ENCODE measurements at places on chromosomes 5 and 9. TPM values are rescaled to one million over a fixed set of nuclear protein-coding genes. Genes with fewer than 3 reads are reported as not detected.

Gene SLC6A18
- total RNA-seq, result not detected

Gene FAM169A
- 61.1 TPM for total RNA-seq

Gene MCTP1
- 3.6 TPM for total RNA-seq

Gene RASGRF2
- total RNA-seq, result 17.6 TPM

Gene LHX6
- total RNA-seq, result 1.5 TPM

Gene ZFP2
- total RNA-seq, result 2.0 TPM

Gene ADAMTSL2
- total RNA-seq, result 0.64 TPM

Gene MAMDC2
- 6.0 TPM for total RNA-seq

Gene PHAX
- 45.6 TPM for total RNA-seq

GRCh38 chr9:137160054-137160425 lies 9.8 kb downstream of the LRRC26 start:
- DNase-seq, result no peak

DNA sequence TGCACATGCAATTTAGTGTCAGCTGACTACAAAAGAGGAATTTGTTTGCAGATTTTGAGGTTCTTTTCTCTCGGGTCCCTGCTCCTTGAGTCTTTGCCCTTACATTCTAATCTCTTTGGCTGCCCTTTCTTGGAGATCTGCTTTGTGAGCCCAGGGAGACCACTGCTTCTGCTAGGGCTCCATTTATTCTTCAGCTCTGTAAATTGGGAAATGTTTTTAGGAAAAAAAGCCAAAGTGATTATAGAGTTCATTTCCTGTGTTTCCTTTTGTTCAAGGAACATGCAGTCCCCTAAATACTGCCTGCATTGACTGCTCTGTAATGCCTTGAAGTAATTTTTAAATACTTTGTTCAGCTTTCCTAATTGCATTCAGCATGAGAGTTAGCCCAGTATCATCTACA lies 197.4 kb downstream of the CSNK1G3 start:
- DNase-seq, result no peak

GRCh38 chr5:178427576-178428197 lies 162.5 kb downstream of the COL23A1 start:
- DNase-seq, result no peak

DNA sequence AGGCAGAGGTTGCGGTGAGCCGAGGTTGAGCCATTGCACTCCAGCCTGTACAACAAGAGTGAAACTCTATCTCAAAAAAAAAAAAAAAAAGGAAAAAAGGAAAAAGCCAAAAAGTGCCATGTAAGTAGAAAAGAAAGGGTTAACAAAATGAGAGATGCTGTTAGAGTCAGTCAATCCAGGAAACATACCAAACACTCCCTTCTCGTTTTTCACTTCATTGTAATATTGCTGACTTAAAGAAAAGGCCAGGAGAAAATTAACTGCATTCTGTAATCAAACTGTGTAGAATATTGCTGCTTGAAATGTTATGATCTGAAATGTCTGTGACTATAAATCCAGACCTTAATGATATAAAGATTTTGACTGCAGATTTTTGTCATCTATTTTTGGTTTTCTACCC lies 379.1 kb downstream of the ENC1 start:
- no peak for DNase-seq

GRCh38 chr5:91007780-91008402 lies 375.2 kb downstream of the ARRDC3 start:
- no peak for DNase-seq

DNA sequence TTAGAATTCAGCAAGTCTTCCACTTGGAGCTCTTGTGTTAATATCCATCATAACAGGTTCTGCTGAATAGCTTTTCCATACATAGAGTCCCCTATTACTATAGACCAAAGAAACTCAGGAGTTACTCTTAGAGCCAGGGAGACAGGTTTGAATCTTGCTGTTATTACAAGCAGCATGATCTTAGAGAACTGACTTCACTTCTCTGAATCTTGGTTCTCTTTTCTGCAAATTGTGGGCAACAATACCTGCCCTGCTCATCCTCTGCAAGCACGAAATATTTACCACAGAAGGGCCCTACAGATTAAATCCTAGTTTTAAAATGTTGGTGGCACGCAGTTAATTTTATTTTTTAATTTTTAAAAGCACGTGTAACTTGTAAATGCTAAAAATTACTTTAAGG lies 111.7 kb downstream of the TLR4 start:
- DNase-seq, result no peak

- no peak for DNase-seq
Observed at GRCh38 chr5:110195288-110195687, 505.6 kb downstream of the MAN2A1 start.

DNA sequence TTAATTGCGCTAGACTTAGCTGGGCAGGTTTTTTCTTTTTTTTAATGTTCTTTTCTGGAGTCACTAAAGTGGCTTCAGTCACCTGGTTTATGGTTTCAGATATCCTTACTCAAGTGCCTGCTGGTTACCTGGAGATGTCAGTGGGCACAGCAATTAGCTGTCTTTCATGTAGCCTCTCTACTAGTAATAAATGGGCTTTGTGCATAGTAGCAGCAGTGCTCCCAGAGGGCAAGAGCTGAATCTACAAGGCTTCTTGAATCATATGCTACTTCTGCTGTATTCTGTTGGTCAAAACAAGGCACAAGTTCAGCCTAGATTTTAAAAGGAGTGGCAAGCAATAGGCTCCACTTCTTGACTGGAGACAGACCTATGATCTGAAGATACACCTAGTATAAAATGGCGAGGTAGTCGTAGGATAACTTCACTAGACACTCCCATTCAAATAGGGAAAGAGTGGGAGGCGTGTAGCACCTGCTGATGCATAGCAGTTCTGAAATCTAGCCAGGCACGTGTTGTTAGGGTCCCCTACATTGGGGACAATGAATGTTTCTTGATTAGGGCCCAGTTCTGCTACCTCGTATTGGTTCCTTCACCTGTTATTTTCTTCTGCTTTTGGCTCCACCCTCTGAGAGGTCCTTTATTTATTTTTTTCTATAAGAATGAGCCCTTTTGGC lies 7.0 kb downstream of the SCAMP1 start:
- DNase-seq, result no peak

GRCh38 chr9:138116521-138116920 lies 238.9 kb downstream of the CACNA1B start:
- DNase-seq, result no peak

- DNase-seq, result no peak
Observed at GRCh38 chr9:75669721-75670120, 220.8 kb upstream of the PCSK5 start.

- no peak for DNase-seq
Observed at GRCh38 chr9:110351009-110351467, 13.4 kb upstream of the TXNDC8 start.

DNA sequence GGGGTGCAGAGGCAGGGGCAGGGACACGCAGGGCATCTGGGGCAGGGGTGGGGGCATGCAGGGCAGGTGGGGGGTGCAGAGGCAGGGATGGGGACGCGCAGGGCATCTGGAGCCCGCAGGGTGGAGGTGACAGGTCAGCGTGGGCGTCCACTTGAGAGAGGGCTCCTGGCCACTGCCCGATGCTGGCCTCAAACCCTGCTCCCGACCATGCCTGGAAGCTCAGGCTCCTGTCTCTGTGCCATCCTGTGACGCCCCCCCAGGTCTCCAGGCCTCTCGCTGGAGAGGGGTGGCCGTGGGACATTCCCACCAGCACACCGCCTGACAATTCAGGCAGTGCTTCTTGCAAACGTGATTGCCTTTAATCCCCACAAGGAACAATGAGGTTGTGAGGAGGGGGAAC lies 33.0 kb downstream of the ZDHHC11B start:
- DNase-seq, result no peak

GRCh38 chr5:19140276-19140675 lies 847.7 kb downstream of the CDH18 start:
- no peak for DNase-seq

GRCh38 chr9:16871336-16872151 lies 1.1 kb upstream of the BNC2 start:
- DNase-seq, result peak; percentile 63

- no peak for DNase-seq
Observed at GRCh38 chr5:14614490-14614889, 32.9 kb downstream of the OTULINL start.

DNA sequence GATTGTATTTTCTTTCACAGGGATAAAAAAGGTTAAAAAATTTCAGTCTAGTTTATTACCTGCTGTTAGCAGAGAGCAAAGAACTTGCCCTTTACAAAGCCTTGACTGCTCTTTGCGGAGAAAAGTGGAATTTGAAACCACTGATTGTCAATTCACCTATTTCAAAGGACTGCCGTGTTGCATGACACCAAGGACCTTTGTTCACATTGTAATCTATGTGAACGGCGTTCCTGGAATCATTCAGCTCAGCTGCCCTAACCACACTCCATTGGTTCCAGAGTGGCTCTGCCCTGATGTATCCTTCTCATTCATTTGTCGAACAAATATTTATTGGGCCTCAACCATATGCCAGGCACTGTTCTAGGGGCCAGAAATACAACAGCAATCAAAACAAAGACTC lies 377.5 kb upstream of the RFX3 start:
- no peak for DNase-seq
